ENCODE measurements at places on chromosomes 11 and 22. TPM values are rescaled to one million over a fixed set of nuclear protein-coding genes. Genes with fewer than 3 reads are reported as not detected.
A peak's percentile ranks its signal among the peaks of the same experiment; 100 is the strongest.

DNA sequence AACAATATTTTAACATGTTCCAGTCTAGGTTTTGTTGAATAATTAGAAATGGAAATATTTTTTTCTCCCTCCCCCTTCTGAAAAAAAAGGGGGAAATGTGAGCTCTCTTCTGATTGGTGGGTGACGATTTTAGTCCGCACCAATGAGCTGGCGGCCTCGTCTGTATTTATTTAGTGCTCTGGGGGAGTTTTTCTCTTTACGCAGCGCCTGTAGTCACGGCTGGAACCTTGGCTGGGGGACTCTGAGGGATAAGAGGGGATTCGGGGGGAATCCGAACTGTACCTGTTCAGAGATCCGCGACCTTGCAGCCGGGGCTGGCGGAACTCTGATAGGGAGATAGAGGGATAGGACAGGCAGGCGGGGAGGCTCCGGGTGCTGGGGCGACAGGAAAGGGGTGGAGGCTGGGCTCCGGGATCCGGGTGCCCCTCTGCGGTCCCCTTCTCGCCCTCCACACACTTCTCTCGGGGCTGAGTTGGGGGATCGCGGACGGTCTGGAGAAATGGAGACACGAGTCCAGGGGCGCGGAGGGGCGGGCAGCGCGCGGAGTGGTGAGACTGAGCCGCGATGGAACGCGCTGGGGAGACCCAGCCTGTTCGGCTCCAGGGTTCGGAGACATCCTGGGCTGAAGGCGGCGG is 99.7 kb upstream of the HSD17B12 start:
- no peak for DNase-seq

- peak; percentile 67 for DNase-seq
These were observed 21.6 kb upstream of the TEF start for GRCh38 chr22:41360126-41360525.

- DNase-seq = no peak
These were observed 2.5 kb downstream of the PANX1 start for GRCh38 chr11:94131047-94131717.

Gene OR4S2
- total RNA-seq = not detected

Gene OR10G4
- total RNA-seq = not detected

DNA sequence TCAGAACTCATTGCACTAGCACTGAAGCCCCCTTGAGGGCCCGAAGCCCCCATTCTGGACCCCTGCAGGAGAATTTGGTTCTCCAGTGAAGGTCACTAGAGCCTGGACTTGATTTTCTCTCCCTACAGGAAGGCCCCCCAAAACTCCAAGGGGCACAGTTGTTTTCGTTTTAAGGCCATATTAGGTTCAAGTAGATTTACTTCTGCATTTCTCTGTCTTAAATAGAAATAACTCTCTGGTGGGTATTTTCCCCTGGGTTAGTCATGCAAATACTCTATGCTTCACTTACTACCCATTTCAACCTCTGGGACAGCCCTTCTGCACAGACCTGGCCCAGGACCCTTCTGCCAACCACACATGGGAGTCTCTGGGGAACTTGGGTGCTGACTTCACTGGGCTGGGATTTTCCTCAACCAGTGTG is 41.6 kb downstream of the WEE1 start:
- no peak for DNase-seq

All from H9 (cell line).